NCI-H1417 treated with DMSO at 0.1 percent for 48 hours (cell line): ENCODE measurements at places on chromosomes 13 and 19.

DNA sequence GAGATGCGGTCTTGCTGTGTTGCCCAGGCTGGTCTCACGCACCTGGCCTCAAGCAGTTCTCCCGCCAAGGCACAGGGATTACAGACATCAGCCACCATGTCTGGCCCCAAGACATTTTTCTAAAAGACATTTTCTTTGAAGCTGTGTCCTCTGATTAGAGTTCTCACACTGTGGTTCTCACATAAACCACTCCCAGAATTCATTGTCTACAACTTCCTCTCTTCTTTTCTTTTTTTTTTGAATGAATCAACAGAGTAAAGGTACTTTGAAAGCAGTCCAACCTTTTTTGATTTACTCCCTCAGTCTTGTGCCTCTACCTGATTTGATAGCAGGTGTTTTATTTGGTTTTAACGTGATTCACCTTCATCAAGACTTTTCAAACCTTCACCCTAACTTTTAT is 14.3 kb upstream of the SHD start:
- DNase-seq: no peak

GRCh38 chr13:27977476-27978300 is 8.6 kb upstream of the CDX2 start:
- DNase-seq: no peak

- DNase-seq: no peak
Measured at GRCh38 chr13:113939129-113939943, 34.5 kb downstream of the C13orf46 start.

- no peak for DNase-seq
Measured at GRCh38 chr13:79468819-79469218, 12.1 kb upstream of the NDFIP2 start.

- DNase-seq: no peak
Measured at GRCh38 chr13:99600318-99600717, 99.0 kb downstream of the TM9SF2 start.
